Neural crest cell (in vitro differentiated cells): ENCODE measurements at places on chromosomes 3 and 15. TPM values are rescaled to one million over a fixed set of nuclear protein-coding genes. Genes with fewer than 3 reads are reported as not detected.

- no peak overlapping the region for H3K27ac ChIP-seq
- H3K27me3 ChIP-seq = no peaks in the 10 kb centered on the region
- no peak overlapping the region for H3K4me3 ChIP-seq
- no peaks in the 10 kb centered on the region for H3K36me3 ChIP-seq
- DNase-seq = no peak
These were observed 186.6 kb downstream of the RAP2B start for GRCh38 chr3:153348457-153349107.

DNA sequence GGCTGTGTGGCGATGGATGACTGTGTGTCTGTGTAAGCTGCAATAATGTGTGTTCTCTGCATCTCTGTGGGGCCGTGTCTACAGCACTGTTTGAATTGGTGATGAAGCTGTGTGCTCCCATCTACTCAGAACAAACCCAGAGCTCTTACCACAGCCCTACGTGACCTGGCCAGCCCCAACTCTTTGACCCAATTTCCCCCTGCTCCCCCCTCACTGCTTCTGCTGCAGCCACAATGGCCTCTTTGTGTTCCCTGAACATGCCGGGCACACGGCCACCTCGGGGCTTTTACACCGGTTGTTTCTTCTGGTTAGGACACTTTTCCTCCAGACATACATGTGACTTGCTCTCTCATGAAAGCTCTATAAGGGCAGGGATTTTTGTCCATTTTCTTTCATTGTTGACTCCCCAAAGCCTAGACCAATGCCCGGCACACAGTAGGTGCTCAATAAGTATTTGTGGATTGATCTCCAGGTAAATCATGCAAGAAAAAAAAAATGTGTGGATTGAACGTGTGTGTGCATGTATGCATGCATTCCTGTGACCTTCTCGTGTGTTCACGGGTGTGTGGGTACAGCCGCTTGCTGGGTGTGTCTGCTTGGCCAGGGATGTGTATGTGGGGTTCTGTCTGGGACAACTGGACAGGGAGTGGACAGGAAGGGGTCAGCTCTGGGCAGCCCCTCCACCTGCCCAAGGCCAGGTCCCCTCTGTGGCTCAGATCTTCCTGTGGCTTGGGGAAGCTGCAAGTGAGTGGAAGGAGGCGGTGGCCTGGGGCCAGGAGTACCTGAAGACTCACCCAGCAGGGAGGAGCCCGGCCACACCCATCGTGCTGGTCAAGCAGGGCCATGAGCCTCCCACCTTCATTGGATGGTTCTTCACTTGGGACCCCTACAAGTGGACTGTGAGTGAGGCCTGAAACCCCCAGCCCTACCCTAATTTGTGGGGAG lies 14.8 kb downstream of the VILL start:
- peaks cover 31% of the 10 kb centered on the region for H3K4me1 ChIP-seq
- H3K36me3 ChIP-seq = no peaks in the 10 kb centered on the region
- H3K4me3 ChIP-seq = peak overlapping the region; percentile 21
- DNase-seq = peak; percentile 36

GRCh38 chr3:37905987-37906674 lies 44.5 kb downstream of the CTDSPL start:
- peak overlapping the region; percentile 13 for H3K4me3 ChIP-seq
- H3K36me3 ChIP-seq = peaks cover 5% of the 10 kb centered on the region
- no peak for DNase-seq
- H3K27ac ChIP-seq = peak overlapping the region; percentile 0
- H3K4me1 ChIP-seq = peaks cover 77% of the 10 kb centered on the region
- H3K27me3 ChIP-seq = no peaks in the 10 kb centered on the region

NAALADL2 gene
- 2.8 and 4.3 TPM in 2 replicates for total RNA-seq

DNA sequence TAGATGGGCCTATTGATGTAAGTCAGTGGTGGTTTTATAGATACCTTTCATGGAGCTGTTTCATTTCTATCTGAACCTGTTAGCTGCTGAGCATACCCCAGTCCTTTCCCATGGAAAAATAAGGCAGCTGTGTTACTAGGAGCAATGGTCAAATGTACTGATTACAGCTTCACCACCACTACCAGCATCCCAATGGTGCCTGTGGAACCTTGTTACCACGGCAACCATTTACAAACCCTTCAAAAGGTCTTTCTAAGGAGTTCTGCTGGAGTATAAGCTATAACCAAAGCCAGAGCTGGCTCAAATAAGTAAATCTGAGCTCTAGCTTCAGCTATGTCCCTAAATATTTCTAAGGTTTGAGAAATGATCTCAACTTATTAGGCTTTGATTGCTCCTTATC lies 133.4 kb upstream of the ACP3 start:
- no peaks in the 10 kb centered on the region for H3K36me3 ChIP-seq
- DNase-seq = no peak

DNA sequence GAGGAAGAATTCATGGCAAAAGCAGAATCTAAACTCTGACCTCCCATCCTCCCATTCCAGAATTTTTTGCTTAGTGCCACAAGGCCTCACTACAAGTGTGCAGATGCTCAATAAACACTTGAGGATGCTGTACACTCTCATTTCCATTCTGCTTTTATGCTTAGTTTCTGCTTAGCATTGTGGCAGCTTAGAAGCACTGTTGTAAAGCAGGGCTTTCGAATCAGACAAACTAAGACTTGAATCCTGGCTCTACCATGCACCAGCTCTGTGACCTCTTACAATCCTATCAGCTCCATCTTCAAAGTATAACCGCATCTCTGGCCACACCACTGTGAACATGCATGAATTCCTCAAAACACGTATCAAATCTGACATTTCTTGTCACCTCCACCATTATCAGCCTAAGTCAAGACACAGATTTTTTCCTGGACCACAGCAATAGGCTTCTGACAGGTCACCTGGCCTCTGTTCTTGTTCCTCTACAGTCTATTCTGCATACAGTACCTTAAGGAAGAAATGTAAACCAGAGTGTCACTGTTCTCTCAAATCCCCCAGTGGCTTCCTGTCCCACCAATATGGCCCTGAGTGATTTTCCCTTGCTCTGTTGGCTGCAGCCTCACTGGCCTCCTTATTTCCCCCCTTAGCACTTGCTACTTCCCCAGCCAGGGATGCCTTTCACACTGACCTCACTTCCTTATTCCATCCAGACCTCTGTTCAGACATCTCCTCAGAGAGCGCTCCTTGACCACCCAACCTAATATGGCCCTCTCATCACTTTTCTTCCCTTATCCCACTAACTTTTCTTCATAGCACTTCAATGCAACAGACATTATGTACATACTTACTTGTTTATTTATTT lies 8.1 kb upstream of the PHC3 start:
- H3K4me1 ChIP-seq = peaks cover 8% of the 10 kb centered on the region
- H3K36me3 ChIP-seq = no peaks in the 10 kb centered on the region
- no peak overlapping the region for H3K27ac ChIP-seq
- no peak for DNase-seq
- no peak overlapping the region for H3K4me3 ChIP-seq
- no peaks in the 10 kb centered on the region for H3K27me3 ChIP-seq

DNA sequence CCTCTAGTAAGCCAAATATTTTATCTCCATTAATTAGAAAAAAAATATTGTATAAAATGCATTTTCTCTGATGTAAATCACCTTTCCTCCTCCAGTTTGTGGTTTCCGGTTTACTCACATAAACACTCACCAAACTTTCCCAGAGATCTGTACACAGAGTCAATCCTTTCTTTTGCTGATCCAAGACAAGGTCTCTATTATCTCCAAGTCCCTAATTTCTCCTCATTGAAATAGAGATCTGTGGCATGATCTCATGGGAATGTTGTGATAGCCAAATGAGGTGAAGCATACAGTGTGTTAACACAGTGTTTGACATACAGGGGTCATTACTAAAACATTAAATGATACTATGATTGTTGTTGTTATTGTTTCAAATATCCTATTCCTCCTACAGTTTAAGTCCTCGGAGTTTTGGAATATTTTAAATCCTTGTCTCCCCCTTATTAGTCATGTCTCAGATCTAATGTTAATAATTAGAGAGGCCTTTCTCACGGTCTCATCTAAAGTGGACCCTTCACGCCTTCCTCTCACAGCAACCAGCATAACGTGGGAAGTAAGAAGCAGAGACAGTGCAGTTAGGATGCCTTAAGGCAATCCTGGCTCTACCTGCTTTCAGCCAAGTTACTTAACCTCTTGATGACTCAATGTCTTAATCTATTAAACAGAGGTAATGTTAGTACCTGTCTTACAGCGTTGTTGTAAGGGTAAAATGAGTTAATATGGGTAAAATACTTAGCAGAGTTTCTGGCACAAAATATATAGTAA lies 333.3 kb downstream of the GRM7 start:
- H3K36me3 ChIP-seq = no peaks in the 10 kb centered on the region
- no peak overlapping the region for H3K27ac ChIP-seq
- H3K4me1 ChIP-seq = peaks cover 6% of the 10 kb centered on the region
- H3K27me3 ChIP-seq = no peaks in the 10 kb centered on the region
- H3K4me3 ChIP-seq = no peak overlapping the region

- DNase-seq = no peak
- no peaks in the 10 kb centered on the region for H3K27me3 ChIP-seq
- no peak overlapping the region for H3K27ac ChIP-seq
- peaks cover 9% of the 10 kb centered on the region for H3K36me3 ChIP-seq
- peak overlapping the region; percentile 84 for H3K4me3 ChIP-seq
- peaks cover 39% of the 10 kb centered on the region for H3K4me1 ChIP-seq
These were observed 1.6 kb upstream of the WDR82 start for GRCh38 chr3:52280050-52280461.

GRCh38 chr3:14706096-14706495 lies 31.2 kb downstream of the C3orf20 start:
- no peaks in the 10 kb centered on the region for H3K27me3 ChIP-seq
- no peak overlapping the region for H3K27ac ChIP-seq
- H3K36me3 ChIP-seq = no peaks in the 10 kb centered on the region
- DNase-seq = no peak

DNA sequence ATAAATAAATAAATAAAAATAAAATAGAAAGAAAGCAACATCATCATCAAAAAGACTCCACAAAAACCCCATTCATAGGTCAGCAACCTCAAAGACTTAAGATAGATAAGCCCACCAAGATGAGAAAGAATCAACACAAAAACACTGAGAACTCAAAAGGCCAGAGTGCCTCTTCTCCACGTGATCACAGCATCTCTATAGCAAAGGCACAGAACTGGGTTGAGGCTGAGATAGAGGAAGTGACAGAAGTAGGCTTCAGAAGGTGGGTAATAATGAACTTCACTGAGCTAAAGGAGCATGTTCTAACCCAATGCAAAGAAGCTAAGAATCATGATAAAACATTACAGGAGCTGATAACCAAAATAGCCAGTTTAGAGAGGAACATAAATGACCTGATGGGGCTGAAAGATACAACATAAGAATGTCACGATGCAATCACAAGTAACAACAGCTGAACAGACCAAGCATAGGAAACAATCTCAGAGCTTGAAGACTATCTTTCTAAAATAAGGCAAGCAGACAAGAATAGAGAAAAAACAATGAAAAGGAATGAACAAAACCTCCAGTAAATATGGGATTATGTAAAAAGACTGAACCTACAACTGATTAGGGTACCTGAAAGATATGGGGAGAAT lies 26.4 kb downstream of the GNB5 start:
- no peak overlapping the region for H3K27ac ChIP-seq
- no peaks in the 10 kb centered on the region for H3K4me1 ChIP-seq
- H3K4me3 ChIP-seq = no peak overlapping the region
- DNase-seq = no peak

GRCh38 chr3:61954097-61954540 lies 392.7 kb downstream of the PTPRG start:
- no peak overlapping the region for H3K4me3 ChIP-seq
- H3K27ac ChIP-seq = no peak overlapping the region
- H3K27me3 ChIP-seq = no peaks in the 10 kb centered on the region
- H3K4me1 ChIP-seq = peaks cover 9% of the 10 kb centered on the region
- no peak for DNase-seq
- H3K36me3 ChIP-seq = no peaks in the 10 kb centered on the region

DNA sequence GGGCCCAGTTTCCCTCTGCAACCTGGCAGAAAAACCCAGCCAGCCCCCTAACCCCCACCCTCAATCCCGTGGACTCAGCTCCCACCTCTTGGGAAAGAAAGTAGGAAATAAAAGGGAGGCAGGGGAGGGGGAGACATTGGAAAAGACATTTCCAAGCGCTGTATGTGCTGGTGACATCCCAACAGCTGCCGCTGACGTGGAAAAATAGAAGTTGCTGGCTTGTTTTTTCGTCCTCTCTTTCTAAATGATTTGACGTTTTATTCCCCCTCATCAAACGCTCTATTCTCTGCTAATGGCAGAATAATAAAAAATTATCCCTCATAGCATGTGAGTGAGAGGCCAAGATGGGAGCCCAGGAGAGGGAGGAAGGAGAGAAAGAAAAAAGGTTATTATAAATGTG lies 76.1 kb downstream of the LINGO1 start:
- peak overlapping the region; percentile 3 for H3K4me3 ChIP-seq
- H3K27me3 ChIP-seq = no peaks in the 10 kb centered on the region
- no peak for DNase-seq
- H3K4me1 ChIP-seq = peaks cover 67% of the 10 kb centered on the region
- no peaks in the 10 kb centered on the region for H3K36me3 ChIP-seq

GRCh38 chr3:43435706-43436105 lies 149.4 kb downstream of the SNRK start:
- no peaks in the 10 kb centered on the region for H3K27me3 ChIP-seq
- H3K4me3 ChIP-seq = no peak overlapping the region
- H3K36me3 ChIP-seq = peaks cover 26% of the 10 kb centered on the region
- DNase-seq = no peak

- peaks cover 7% of the 10 kb centered on the region for H3K4me1 ChIP-seq
- H3K27me3 ChIP-seq = no peaks in the 10 kb centered on the region
- no peak for DNase-seq
- no peak overlapping the region for H3K4me3 ChIP-seq
- no peak overlapping the region for H3K27ac ChIP-seq
- no peaks in the 10 kb centered on the region for H3K36me3 ChIP-seq
These were observed 85.8 kb downstream of the ANP32A start for GRCh38 chr15:68734881-68735280.

GOLGA6L10 gene
- total RNA-seq = 3.6 and 3.7 TPM in 2 replicates
